ENCODE measurements at places on chromosomes 6 and 20.

DNA sequence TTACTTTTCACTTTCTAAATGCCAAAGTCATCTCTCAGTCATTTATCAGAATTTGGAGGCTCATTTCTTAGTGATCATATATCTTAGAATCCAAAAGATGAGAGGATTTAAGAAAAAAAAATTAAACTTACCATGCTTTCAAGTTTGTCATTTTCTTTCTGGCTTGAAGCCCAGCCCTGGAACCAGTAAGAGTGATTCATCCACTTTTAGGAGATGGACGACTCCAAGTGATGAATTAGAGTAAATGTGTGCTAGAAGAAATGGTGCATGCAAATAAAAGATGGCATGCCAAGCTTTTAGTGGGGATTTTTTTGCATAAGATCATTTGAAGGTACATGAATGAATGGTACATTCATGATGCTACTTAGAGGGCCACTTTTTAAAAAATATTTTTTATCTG is 20.1 kb downstream of the PLCB1 start:
- DNase-seq, result no peak

- DNase-seq, result no peak
Observed at GRCh38 chr6:22470454-22471131, 98.8 kb upstream of the HDGFL1 start.

- no peak for DNase-seq
Observed at GRCh38 chr6:131946992-131947955, 3.9 kb downstream of the CCN2 start.

DNA sequence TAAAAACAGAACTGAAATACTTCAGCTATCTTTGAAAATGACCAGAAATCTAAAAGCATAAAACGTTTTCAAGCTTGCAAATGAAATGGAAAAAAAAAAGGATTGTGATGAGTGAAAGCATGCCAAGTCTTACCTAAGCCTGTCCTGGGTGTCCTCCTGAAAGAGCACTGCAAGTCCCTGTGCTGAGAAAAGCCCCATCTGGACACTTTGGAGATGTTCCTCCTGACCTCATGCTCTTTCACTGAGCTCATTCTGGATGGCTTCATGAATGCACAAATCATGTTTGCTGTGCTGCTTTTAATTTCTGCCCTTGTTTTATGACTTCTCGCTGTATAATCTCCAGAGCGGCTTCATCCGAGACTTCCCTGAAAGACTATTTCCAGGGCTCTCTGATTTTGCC is 136.0 kb downstream of the SOD2 start:
- DNase-seq, result no peak

DNA sequence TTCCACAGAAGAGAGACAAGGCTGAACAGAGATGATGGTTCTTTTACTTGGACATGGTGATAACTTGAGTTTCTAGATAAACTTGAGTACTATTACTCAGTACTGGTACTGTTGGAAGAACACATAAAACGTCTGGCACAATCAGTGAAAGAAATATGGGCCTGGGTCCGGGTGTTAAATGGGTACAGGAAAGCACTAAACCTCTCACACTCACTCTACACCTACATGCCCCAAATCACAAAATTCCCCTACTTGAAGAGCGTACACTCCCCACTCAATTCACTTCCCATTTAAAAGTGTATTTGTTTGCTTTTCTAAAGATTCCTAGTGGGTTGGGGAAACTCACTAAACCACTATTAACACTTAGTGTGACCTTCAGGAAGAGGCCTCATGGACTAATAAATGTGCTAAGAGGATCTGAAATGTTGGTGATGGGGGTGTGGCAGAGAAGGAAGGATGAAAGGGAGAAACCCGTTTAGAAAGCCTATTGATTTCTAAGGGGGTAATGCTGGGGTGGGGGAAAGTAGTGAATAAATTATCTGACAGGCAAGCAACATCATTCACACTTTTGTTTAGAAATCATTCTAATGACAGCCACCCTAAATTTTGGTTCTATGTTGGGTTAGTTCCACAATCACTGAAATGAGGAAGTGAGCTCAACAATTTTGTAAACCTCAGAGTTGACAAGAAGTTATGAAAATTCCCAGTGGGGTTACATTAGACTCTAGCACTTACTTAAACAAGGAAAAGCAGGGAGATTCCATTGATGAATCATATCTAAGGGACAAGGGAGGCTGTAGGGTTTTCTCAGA is 222.6 kb upstream of the MARCKS start:
- DNase-seq, result no peak

- DNase-seq, result no peak
Observed at GRCh38 chr6:117553142-117553541, 49.2 kb downstream of the GOPC start.

DNA sequence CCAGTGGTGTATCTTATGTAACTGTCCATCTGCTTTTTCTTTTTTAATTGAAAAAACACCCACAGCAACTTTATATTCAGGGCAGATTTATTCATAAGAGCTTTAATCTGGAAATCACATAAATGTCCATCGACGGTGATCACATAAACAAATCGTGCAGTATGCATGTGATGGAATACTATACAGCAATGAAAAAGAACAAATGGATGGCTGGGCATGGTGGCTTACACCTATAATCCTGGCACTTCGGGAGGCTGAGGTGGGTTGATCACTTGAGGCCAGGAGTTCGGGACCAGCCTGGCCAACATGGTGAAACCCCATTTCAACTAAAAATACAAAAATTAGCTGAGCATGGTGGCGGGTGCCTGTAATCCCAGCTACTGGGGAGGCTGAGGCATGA is 39.1 kb downstream of the VSTM2L start:
- no peak for DNase-seq

DNA sequence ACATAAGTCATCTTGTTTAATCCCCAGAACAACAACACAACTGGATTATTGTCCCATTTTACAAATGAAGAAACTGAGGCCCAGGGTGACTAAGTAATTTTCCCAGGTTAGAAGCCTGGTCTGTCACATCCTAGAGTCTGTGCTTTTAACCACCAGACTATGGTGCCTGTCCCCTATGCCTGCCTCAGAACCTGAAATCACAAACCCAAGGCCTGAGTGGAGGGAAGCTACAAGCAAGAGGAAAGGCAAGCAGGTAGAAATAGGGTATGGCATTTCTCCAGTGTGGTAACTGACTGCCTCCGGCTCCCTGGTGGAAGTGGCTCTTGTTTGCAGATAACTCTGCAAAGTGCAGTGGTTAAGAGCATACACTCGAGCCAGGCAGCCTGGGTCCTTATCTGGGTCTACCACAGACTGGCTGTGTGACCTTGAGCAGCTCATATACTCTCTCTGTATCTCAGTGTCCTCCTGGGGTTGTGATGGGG is 2.5 kb downstream of the TMEM63B start:
- no peak for DNase-seq

- DNase-seq, result no peak
Observed at GRCh38 chr6:167529444-167530335, 204.8 kb downstream of the TTLL2 start.

DNA sequence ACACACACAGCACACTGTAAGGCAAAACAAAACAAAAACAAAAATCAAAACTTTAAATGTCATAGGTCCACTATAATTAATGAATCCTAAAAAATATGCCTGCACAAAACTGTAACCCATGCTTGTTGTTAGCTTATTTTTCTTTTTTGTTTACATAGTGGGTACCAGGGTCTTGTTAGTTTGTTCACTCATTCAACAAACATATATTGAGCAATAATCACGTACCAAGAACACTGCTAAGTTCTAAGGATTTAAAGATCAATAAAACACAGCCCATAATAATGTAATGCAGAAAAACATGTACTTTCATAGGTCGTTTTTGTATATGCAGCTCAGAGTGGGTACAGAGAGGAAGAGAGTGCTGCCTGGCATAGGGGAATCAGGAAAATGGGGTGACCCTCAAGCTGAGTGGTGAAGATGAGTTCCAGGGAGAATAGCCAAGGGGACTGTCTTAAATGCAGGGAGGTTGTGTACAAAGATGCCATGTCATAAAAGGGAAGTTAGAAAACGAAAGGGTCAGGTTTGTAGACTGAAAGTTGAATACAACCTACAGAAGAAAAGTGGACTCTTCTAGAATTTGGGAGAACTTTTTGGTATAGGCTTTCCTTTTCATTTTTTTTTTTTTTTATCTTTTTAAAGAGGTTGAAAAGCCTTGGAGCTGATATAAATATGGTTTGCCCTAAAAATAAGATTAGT is 113.3 kb upstream of the TBX18 start:
- no peak for DNase-seq

- no peak for DNase-seq
Observed at GRCh38 chr6:71403422-71404134, 115.0 kb downstream of the OGFRL1 start.

GRCh38 chr6:126148853-126149252 is 162.5 kb downstream of the TRMT11 start:
- DNase-seq, result no peak

DNA sequence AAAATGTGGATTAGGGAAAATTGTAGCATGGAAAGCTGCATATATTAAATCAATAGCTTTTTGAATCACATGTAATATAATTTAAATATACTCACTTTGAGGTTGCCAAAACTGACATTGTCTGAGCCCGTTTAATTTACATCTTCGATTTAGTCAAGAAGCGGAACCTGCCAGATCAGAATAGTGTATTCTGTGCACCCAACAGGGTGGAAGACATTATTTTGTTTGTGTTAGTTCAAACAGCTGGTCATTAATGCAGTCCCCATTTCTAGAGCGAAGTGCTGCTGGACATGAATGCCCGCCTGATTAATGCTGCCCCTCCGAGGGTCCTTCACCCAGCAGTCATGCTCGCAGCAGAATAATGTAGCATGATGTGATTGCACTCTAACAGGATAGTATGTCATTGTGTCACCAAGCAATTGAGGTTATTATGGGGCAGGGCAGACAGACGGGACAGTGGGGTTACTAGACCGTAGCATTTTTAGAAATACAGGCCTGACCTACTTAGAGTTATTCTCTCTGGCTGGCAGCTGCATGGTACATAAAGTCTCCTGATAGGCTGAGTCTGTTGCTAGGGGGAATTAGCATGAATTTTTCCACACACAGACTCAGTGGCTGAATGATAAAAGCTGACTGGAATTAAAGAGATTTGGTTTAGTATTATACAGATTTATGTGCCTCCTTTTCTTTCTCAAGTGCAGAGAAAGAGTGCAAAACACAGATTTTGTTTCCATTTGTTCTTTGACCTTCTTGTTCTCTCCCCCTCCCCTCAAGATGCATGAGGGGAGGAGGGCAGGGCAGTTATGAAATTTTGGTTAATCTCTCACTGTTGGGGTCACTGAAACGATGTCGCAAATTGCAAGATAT is 147.1 kb downstream of the PRL start:
- DNase-seq, result no peak

- no peak for DNase-seq
Observed at GRCh38 chr20:9884666-9885065, 45.8 kb upstream of the PAK5 start.

DNA sequence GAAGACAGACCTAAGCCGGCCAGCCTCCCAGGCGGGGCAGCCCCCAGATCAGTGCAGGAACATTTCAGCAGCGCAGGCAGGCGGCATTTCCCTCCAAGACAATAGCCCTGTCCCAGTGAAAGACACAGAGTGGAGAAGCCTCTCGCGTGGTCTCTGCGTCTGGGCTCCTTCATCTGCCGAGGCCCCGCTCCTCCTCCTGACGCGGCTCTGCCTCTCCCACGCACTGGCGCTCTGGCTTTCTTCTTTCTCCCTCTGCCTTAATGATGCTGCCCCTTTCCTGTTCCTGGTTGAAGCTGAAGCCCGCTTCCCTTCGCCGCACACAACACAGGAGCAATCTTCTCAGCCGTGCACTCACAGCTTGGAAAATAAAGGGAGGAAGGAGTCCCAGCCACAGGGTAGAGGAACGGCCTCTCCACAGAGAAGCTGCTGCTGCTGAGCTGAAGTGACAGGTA is 347.5 kb downstream of the CDH4 start:
- no peak for DNase-seq

DNA sequence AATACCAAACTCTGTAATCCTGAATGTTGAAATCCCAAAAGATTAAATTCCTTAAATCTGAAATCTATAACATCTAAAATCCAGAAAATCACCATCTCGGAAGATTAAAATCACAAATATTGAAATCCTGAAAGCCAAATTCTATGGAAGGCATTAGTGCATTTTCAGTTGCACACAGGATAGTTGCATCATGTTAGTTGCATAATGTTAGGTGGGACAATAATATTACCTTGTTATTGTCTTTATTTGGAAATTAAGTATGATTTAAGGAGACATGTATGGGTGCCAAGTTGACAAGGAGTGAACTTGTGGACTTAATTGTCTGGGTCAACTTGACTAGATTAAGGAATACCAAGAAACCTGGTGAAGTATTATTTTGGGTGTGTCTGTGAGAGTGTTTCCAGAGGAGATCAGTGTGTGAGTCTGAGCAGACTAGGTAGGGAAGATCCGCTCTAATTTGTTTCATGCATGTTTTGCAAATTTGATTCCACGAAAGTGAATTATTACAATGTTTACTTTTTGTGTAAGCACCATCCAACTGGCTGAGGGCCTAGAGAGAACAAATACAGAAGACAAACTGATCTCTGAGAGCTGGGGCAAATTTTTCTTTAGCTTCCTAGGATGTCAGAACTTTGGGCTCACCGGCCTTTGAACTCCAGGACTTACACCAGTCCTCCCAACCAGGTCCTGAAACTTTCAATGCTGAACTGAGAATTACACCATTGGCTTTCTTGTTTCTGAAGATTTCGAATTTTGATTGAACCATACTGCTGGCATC is 545.1 kb upstream of the IRAK1BP1 start:
- DNase-seq, result no peak

- no peak for DNase-seq
Observed at GRCh38 chr6:97822632-97823031, 539.6 kb upstream of the MMS22L start.

- no peak for DNase-seq
Observed at GRCh38 chr6:3533981-3534380, 77.1 kb upstream of the SLC22A23 start.

GRCh38 chr6:45487645-45488044 is 109.9 kb upstream of the SUPT3H start:
- DNase-seq, result no peak

DNA sequence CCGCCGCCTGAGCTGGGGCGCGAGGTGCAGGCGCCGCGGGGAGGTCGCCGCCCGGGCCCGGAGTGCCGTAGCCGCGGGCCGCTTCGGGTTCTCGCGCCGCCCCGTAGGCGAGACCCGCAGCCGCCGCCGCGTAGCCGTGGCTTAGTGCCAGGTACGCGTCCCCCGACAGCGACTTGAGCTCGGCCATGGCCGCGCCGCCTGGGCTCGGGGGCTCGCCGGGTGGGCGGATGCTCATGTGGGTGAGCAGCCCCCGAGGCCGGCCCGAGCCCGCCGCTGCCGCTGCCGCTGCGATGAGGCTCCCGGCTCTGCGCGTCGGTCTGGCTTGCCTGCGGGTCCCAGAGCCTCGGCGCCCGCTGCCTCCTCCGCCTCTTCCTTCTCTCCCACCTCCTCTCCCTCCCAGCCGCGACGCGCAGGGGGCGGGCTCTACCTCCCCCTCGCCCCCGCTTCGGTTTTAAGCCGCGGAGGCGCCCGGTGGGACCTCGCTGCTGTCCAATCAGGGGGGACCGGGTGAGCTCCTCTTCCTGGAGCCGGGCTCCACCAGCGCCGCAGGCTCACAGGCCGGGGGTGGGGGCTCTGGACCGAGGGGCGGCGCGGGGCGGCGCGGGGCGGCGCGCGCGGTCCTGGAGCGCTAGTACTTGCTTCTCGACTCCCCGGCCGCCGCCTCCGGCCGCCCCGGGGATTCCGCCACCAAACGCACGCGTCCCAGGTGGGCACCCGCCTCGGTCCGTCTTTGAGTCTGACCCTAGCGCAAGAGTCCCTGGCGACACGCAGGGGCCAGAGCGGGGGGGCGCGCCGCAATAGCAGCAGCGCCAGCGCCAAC is at the start of gene BHLHE23:
TSS of gene BHLHE23 (minus strand) at position 425 of the 820 bp plus-strand sequence. CDS start at position 235, 190 bp downstream.
- DNase-seq, result no peak
